Activated CD4-positive, alpha-beta memory T cell treated with anti-CD3 and anti-CD28 coated beads, Interleukin-2, amount 10 ng/mL, durations not matched to agents 7 days and 5 days (primary cell): ENCODE measurements at places on chromosomes 6 and 20. TPM values are rescaled to one million over a fixed set of nuclear protein-coding genes. Genes with fewer than 3 reads are reported as not detected.

The DEFB124 gene
- not detected for total RNA-seq

The C6orf15 gene
- total RNA-seq, result not detected

The COL20A1 gene
- total RNA-seq, result not detected

The SLC26A8 gene
- total RNA-seq, result not detected

The WDR46 gene
- 37.5 TPM for total RNA-seq

The RAB44 gene
- total RNA-seq, result 0.15 TPM

DNA sequence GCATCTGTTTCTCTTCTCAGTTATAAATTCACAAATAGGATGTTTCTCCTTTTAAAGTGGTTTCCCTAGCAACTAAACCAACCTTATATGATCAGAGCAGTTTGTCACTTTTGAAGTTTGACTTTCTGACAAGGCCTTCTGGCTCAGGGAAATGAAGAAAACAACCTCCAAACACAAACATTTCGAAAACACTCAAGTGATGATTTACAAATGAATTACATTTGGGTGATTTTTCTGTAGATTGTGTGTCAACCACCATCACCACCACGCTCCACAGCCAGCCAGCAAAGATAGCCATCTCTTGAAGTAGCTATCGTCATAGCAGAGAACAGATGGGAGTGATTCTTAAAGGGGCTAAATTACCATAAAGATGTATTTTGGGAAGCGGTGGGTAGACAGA, 16.5 kb upstream of the MLIP start:
- no peak overlapping the region for H3K27ac ChIP-seq
- H3K27me3 ChIP-seq, result no peaks in the 10 kb centered on the region
- DNase-seq, result no peak
- no peaks in the 10 kb centered on the region for H3K36me3 ChIP-seq
- H3K4me3 ChIP-seq, result no peak overlapping the region
- H3K4me1 ChIP-seq, result no peaks in the 10 kb centered on the region

- peaks cover 2% of the 10 kb centered on the region for H3K36me3 ChIP-seq
- H3K4me1 ChIP-seq, result peaks cover 10% of the 10 kb centered on the region
- H3K4me3 ChIP-seq, result no peak overlapping the region
Observed at GRCh38 chr6:141550471-141550870, 582.3 kb upstream of the GJE1 start.

GRCh38 chr20:38175304-38176180, 10.5 kb upstream of the TGM2 start:
- H3K27ac ChIP-seq, result no peak overlapping the region
- no peak for DNase-seq
- H3K4me1 ChIP-seq, result no peaks in the 10 kb centered on the region
- H3K4me3 ChIP-seq, result no peak overlapping the region

GRCh38 chr20:45997187-45997586, 11.5 kb upstream of the MMP9 start:
- peaks cover 17% of the 10 kb centered on the region for H3K27me3 ChIP-seq
- H3K4me1 ChIP-seq, result peaks cover 50% of the 10 kb centered on the region
- no peak for DNase-seq
- H3K4me3 ChIP-seq, result no peak overlapping the region
- H3K27ac ChIP-seq, result no peak overlapping the region

DNA sequence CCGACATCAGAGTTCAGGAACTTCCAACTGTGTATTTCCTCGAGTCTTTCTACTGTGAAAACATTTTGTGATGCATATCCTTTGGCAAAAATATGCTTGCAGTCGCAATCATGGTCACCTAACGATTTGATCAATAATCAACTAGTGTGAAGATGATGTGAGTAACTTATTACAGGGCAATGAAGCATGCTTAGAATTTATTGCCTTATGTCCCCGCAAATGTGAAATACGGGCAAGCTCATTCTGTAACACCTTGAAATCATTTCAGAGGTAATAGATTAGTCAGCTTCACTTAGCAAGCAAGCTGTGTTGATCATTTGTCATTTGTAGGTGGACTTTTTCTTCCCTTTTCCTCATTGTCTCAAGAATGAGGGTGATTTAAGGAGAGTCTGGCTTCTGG, 67.9 kb upstream of the DOK5 start:
- DNase-seq, result no peak
- H3K36me3 ChIP-seq, result no peaks in the 10 kb centered on the region

DNA sequence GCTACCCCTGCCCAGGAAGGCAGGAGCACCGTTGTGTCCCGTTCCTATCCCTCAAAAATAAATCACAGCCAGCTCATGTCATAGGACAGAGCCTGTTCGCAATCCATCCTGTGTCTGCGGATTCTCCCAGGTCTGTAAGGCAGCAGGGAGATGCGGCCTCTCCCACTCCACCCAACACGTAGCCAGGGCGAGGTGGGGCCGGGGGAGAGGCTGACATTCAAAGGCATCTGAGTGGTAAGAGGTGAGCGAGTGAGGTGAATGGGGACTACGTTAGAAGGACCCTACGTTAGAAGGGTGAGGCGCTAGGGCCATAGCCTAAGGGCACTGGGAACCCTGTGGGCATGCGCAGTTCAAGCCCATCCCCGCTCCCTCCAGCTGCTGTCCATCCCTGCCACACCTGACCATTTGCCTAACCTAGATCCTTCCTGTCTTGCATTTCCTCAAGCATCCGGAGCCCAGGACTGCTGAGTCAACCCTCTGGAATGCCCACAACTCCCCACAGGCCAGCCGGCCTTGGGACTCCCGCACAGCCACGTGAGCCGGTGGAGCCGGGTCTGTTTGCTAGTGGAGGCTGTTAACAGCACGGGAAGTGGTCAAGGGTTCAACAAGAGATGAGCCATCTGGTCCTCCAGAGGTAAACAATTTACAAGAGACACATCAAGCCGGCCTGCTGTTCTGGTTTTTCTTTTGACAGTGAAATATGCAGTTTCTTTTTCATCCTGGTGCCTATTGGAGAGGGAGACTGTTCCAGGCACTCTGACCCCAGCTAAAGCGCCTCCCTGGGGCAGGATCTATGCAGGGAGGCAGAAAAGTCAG, 45.9 kb downstream of the RIPOR3 start:
- no peaks in the 10 kb centered on the region for H3K36me3 ChIP-seq
- no peaks in the 10 kb centered on the region for H3K27me3 ChIP-seq
- H3K27ac ChIP-seq, result no peak overlapping the region
- H3K4me1 ChIP-seq, result no peaks in the 10 kb centered on the region

DNA sequence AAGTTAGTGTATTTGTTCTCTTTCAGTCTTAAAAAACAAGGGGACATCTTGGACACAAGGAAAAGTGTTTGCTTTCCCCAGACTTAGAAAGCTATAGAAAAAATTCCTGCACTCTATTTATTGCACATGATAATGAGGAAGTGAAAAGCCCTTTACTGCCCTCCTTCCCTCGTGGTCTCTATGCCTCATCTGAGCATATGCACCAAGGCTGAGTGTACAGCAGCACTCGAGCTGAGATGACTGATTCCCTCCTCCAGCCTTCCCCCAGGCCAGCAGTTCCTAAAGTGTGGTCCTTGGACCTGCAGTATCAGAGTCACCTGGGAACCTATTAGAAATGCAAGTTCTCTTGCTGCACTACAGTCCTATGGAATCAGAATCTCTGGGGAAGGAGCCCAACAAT, 14.3 kb upstream of the LAMP5 start:
- no peak for DNase-seq
- H3K27me3 ChIP-seq, result no peaks in the 10 kb centered on the region

DNA sequence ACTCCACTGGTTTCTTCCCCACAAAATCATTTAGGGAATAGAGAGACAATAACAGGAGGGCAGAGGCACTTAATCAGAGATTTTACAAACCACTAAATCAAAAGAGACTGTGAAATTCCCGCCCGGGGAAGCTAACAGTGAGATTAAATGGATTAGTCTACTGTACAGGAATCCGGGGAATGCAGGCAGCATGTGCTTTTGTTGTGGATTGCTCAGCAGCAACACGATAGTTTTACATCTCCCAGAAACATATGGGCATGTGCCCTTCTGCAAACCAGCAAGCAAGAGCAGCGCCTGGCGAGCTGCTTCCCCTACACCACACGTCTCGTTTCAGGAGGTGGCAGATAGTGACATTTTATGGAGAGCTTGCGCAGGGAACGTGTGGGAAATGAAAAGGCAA, 382.3 kb downstream of the CD83 start:
- no peak overlapping the region for H3K27ac ChIP-seq
- no peaks in the 10 kb centered on the region for H3K4me1 ChIP-seq
- no peak overlapping the region for H3K4me3 ChIP-seq
- H3K36me3 ChIP-seq, result peaks cover 4% of the 10 kb centered on the region
- DNase-seq, result no peak

DNA sequence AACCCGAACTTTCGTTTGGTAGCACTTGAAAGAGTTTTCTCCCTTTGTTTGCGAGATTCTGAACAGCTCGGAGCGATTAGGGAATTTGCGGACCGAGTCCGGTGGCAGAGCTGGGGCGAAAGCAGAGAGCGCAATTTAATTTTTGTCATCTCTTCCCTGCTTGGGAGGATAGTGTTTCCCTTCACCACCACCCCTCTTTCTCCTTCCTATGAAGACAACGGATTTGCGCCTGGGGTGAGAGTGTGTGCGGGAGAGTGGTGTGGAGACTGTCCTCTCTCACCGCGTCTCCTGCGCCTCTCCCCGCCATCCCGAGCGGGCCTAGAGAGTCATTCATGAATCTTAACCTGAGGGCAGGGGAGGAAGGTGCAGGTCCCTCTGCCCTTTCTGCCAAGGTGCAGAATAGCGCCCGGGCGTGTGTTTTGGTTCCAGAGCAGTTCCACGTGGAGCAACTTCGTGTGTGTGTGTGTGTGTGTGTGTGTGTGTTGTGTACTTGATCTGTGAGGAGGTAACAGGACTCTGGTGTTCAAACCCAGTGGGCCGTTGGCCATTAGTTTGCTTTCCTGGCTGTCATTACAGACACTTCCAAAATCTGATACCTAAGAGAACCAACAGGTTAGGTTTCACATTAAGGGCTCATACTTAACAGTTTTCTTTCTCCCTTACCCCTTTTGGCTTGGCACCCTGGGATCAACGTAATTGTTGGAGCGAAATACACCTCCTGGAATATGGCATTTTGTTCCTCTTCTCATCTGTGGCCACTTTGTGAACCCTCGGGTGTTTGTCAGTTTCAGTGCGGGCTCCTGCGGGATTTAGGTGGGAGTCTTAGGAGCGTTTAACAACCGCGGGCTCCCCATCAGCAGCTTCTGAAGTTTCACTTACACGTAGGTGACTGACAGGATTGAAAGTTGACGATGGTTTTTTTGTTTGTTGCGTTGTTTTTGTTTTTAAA, 1.8 kb downstream of the EYA4 start:
- H3K4me3 ChIP-seq, result no peak overlapping the region
- H3K27ac ChIP-seq, result no peak overlapping the region
- H3K27me3 ChIP-seq, result peaks cover 51% of the 10 kb centered on the region
- H3K36me3 ChIP-seq, result no peaks in the 10 kb centered on the region
- DNase-seq, result no peak
- H3K4me1 ChIP-seq, result peaks cover 8% of the 10 kb centered on the region

DNA sequence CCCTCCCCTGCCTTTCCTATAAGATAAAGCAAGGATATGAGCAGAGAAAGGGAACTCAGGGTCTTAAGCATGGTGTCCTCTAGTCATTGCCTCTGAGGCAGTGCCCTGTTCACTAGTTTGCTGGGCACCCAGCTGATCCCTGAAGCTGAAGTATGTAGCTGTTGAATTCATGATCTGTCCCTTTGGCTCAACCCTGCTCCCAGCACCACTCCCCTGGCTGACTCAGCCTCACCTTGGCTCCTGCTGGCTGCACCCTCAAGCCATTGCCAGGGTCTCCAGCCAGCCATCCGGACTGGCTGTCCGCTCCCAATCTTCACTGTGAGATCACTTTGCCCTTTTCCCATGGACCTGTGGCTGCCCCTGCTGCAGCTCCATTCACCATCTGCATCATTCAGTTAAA, 25.9 kb upstream of the UST start:
- no peak overlapping the region for H3K27ac ChIP-seq
- no peak overlapping the region for H3K4me3 ChIP-seq
- no peak for DNase-seq

- H3K27me3 ChIP-seq, result no peaks in the 10 kb centered on the region
- H3K27ac ChIP-seq, result no peak overlapping the region
- no peak for DNase-seq
- H3K4me1 ChIP-seq, result peaks cover 26% of the 10 kb centered on the region
- H3K36me3 ChIP-seq, result peaks cover 9% of the 10 kb centered on the region
- H3K4me3 ChIP-seq, result no peak overlapping the region
Observed at GRCh38 chr20:24022621-24023180, 34.1 kb upstream of the GGTLC1 start.

DNA sequence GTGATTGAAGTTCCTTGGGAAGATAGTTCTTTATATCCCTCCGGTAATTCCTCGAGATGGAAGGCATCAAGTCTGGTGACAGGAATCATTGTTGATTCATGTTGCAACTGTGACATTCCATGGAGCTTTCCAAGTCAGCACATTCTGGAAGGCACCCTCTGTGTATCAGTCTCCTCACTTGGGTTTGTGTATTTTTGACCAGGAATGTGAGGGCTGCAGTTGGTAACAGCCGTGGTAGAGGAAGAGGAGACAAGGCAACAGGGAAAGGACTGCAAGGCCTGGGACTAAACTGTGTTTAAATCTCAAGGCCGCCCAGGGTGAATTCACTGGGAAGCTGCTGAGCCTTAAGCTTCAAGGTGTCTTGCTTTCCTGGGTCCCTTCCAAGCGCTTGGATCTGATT, 99.0 kb downstream of the CLIC5 start:
- H3K4me1 ChIP-seq, result peaks cover 15% of the 10 kb centered on the region
- H3K36me3 ChIP-seq, result peaks cover 10% of the 10 kb centered on the region
- H3K27me3 ChIP-seq, result no peaks in the 10 kb centered on the region
- H3K4me3 ChIP-seq, result no peak overlapping the region
- no peak overlapping the region for H3K27ac ChIP-seq
- DNase-seq, result no peak

GRCh38 chr20:32614303-32614702, 29.2 kb upstream of the NOL4L start:
- H3K27me3 ChIP-seq, result peaks cover 3% of the 10 kb centered on the region
- DNase-seq, result no peak
- no peaks in the 10 kb centered on the region for H3K36me3 ChIP-seq
- no peaks in the 10 kb centered on the region for H3K4me1 ChIP-seq
- H3K4me3 ChIP-seq, result no peak overlapping the region

DNA sequence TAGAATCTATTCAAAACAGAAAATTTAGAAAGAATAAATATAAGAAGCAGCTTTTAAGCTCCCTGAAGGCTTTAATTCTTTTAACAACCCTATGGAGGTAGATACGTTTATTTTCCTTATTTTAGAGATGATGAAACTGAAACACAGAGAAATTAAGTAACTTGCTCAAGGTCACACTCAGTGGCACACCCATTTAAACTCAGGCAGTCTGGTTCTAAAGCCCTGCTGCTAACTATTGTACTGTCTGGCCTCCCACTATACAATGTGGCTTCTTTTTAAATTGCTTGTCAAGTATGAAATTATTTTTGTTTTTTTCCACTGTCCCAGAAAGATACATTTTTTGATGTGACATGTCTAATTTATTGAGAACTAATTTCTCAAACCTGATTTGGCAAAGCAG, 55.7 kb downstream of the FAM217A start:
- H3K4me3 ChIP-seq, result peak overlapping the region; percentile 94
- H3K27me3 ChIP-seq, result no peaks in the 10 kb centered on the region
- H3K27ac ChIP-seq, result peak overlapping the region; percentile 70
- DNase-seq, result no peak
- peaks cover 67% of the 10 kb centered on the region for H3K4me1 ChIP-seq
- peaks cover 48% of the 10 kb centered on the region for H3K36me3 ChIP-seq

- no peaks in the 10 kb centered on the region for H3K36me3 ChIP-seq
- H3K4me3 ChIP-seq, result no peak overlapping the region
- H3K27me3 ChIP-seq, result peaks cover 29% of the 10 kb centered on the region
- DNase-seq, result no peak
- no peak overlapping the region for H3K27ac ChIP-seq
Observed at GRCh38 chr20:23200413-23200812, 114.3 kb upstream of the CD93 start.
